Left renal pelvis (tissue), 4 donors: ENCODE measurements at places on chromosomes 4 and X. TPM values are rescaled to one million over a fixed set of nuclear protein-coding genes. Genes with fewer than 3 reads are reported as not detected.

DNA sequence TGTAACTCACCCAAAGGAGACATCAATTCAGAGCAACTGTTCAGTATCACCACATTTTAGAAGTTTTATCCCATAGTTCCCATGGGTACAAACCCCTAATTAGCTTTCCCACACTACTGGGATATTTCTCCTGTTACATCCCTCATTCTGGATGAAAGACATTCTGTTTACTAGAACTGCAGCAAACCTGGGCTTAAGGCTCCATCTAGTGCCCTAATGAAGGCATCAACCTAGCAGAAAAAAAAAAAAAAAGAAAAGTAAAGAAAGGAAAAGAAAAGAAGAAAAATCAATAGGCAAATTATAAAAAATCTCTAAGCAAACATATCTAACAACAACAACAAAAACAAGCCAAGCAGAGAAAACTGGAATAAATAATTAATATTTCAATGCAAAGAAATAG is 133.7 kb upstream of the CPXCR1 start:
- DNase-seq, result no peak

NAT8L gene
- polyA plus RNA-seq, result 1.6 TPM

GRCh38 chr4:130632731-130633604 is 1537.0 kb downstream of the C4orf33 start:
- DNase-seq, result no peak

DNA sequence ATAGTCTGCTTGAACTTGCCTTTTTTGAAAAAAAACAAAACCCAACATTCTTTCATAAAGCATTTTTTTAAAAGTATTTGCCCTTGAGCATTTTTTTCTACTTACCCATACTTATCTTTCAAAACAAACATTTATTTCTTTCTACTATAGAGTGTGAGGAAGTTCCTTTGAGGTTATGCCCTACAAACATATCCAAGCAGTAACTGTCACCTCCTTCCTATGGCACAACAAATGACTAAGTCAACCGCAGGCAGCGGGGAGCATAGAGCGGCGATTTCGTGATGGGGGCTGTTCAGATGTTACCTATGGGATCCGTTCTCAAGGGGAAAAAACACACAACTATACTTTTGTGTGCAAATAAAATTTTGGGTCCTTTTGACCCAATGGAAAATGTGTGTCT is 19.4 kb downstream of the SPRY1 start:
- no peak for DNase-seq

GRCh38 chrX:150199803-150200202 is 163.3 kb upstream of the MAMLD1 start:
- no peak for DNase-seq

DNA sequence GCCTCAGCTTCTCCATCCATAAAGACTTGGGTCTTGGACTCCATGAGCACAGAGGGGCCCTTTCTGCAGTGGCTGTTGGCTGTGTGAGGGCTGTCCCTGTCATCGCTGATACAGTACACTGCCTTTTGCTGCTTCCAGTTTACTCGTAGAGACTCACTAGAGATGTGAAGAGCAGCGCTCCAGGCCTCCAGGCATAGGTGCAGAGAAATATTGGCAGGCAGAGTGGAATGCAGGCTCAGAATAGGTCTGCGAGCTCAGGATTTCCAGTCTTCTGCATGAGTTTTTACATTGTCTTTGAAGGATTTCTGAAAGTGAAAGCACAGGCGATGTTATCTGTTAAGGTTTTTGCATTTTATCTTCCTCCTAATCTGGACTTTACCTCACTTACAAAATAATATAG is 97.4 kb downstream of the AASDH start:
- DNase-seq, result no peak

DNA sequence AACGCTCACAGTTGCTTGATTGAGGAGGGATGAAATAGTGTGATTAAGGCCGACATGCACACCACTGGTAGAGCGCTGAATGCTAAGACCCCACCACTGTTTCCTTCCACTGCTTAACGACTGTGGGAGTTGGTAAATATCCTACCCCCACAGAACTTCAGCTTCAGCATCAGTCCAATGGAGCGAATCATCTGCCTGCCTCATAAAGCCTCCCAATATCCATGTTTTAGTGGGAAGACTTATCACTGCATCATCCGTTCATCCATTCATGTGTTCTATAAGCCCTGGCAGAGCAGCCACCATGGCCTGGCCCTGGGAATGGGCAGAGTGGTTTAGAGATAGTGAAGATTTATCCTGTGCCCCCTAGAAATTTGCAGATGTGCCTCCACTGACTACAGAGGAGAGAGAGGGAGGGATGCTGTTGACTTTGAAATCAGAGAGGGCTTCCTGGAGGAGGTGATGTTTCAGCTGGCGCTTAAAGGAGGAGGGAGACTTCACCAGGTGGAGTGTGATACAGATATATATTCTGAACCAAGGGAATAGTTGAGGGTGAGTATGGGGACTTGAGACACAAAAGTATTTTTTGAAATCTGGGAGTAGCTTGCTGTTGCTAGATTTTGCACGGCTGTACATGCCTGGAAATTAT is 71.9 kb upstream of the STX18 start:
- no peak for DNase-seq

- DNase-seq, result no peak
Observed at GRCh38 chr4:161816958-161817357, 346.8 kb downstream of the FSTL5 start.

DNA sequence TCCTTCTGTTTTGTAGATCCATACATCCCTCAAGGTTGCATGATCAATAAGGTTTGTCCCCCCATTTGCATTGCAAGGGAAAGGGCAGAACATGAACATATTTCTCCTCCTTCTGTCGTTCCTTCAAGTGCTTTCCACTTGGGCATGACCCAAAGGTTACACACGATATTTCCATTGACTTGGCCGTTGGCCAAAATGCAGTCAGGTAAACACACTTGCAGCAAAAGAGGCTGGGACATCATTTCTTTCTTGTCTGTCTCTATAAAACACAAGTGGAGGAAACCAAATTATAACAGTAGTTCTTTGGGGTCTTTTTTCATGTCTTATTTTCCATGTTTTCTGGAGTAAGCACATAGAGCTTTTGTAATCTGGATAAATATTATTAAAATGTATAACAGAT is 156.1 kb downstream of the FRAS1 start:
- DNase-seq, result no peak

SERPINA7 gene
- polyA plus RNA-seq, result 0.18 TPM

DNA sequence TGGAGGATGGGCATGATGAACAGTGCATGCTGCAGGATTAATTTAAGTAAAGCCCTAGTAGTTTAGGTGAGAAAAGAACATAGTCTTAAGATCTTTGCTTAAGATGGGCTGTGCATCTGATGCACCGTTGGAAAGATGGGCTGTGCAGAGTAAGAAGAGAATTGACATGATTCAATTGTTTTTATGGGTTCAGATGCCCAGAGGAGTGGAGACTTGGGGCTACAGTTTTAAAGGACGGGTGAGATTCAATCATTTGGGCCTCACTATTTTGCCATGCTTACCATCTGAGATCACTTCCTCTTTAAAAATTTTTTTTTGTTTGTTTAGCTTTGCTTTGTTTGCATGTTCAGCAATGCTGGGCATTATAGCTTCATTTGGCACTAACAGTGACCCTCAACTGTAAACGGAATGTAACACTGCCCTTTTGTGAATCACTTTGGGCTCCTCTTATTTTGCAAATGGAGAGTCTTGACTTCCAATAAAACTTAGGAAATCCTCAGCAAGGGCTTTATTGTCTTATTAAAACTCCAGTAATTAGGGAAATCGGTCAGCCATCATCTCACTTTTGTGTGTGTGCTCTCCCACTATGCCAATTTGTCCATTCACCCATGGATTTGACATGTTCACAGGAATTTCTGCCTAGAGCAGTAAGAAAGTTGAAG is 216.1 kb upstream of the TLL1 start:
- DNase-seq, result no peak

MAGEC3 gene
- 0.27 TPM for polyA plus RNA-seq

DNA sequence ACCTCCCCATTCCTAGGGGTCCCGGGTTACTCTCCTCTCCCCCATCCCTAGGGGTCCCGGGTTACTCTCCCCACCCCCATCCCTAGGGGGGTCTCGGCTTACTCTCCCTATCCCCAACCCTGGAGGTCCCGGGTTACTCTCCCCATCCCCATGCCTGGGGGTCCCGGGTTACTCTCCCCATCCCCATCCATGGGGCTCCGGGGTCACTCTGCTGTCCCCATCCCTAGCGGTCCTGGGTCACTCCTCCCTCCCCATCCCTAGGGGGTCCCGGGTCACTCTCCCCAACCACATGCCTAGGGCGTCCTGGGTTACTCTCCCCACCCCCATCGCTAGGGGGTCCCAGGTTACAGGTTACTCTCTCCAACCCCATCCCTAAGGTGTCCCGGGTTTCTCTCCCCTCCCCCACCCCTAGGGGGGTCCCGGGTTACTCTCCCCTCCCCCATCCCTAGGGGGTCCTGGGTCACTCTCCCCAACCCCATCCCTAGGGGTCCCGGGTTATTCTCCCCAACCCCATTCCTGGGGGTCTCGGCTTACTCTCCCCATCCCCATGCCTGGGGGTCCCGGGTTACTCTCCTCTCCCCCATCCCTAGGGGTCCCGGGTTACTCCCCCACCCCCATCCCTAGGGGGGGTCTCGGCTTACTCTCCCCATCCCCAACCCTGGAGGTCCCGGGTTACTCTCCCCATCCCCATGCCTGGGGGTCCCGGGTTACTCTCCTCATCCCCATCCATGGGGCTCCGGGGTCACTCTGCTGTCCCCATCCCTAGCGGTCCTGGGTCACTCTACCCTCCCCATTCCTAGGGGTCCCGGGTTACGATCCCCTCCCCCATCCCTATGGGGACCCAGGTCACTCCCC is 821 bp downstream of the ASMTL start:
- DNase-seq, result no peak

RTL3 gene
- not detected for polyA plus RNA-seq

- no peak for DNase-seq
Observed at GRCh38 chr4:117447925-117448324, 362.5 kb upstream of the TRAM1L1 start.

GRCh38 chr4:168995537-168996295 is 14.3 kb downstream of the CBR4 start:
- no peak for DNase-seq

PAK3 gene
- polyA plus RNA-seq, result 7.8 TPM

- DNase-seq, result no peak
Observed at GRCh38 chr4:103011378-103012025, 8.0 kb downstream of the SLC9B1 start.

DNA sequence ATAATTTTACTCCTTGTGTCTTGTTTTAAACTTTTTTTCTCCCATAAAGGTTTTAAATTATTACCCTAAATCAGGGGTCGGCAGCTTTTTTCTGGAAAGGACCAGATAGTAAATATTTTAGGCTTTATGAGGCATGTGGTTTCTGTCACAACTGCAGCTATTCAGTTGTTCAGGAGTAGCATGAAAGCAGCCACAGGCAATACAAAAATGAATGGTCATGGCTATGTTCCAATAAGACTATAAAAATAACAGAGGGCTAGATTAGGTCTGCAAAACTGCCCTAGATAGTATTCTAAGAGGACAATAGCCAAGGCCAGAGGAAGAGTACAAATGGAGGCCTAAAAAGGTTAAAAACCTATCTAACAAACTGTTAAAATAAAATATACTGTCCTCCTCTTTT is 24.6 kb downstream of the HERC5 start:
- no peak for DNase-seq

DNA sequence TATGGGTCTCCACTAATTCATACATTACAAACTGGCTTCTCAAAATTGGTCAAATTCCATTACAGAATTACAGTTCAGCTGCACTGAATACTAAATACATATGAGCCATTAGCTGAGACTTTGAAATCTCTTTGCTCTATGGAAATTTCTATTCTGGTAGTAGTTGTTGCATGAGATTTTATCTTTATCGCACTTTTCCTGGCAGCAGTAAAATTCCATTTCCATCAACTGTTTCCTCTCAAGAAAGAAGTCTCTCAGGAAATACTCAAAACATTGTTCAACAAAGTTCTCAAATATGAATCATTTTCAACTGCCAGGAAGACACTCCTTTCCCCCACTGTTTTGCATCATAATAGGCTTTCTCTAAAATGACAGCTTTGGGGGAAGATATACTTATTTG is 51.3 kb downstream of the ATP11C start:
- no peak for DNase-seq

DNA sequence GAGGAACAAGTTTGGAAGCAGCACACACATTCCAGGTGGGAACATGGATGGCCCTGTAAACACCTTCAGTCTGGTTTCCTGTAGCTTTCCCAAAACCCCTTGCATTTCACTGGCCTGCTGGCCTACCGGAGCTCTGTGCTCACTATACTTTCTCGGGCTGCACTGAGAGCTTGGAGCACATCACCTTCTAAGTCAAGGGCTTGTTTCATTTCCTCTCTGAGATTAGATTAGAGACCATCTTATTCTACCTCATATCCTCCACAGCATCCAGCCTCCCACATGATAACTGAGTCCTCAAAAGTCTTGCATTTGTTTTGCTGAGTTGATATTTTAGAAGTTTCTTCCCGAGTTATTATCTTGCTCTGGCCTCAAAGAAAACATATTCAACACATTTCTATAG is 147.7 kb downstream of the RASL11B start:
- no peak for DNase-seq

ABHD18 gene
- 16.1 TPM for polyA plus RNA-seq

- DNase-seq, result no peak
Observed at GRCh38 chr4:62145276-62145675, 945.1 kb downstream of the ADGRL3 start.

GRCh38 chr4:30836231-30836630 is 116.1 kb downstream of the PCDH7 start:
- DNase-seq, result no peak

GRCh38 chr4:41264212-41264611 is 7.5 kb downstream of the UCHL1 start:
- DNase-seq, result no peak

DNA sequence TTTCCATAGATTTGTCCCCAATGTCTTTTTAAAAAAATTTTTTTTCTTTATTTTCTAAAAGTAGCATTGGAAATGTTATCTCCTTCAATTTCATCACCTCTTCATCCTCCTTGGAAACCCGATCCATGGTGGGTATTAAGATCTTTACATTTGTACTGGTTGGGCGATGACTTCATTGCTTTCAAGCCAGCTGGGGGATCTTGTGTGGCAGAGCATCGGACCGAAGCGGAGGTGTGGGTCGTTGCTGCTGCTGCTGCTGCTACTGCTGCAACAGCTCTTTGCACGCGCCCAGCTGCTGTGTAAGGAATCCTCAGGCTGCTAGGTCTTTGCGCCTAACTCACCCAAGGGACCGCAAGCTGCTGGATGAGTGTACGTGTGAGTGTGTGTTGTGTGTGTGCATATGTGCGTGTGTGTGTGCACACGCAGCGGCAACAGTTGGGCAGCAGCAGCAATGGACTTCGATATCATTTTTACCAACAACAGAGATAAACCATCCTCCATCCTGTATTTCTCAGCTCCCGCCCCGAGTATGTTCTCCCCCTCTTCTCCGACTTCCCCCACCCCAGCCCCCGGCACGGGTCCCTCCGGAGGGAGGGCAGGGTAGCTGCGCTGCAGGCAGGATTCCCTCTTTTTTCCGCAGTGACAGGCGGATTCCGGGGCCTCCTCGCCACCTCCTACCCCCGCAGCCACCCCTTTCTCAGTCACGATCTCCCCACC is 768 bp upstream of the CDKL5 start:
- DNase-seq, result no peak

GRCh38 chr4:141540643-141541042 is 95.7 kb upstream of the IL15 start:
- no peak for DNase-seq
